NCI-H1092 (cell line): ENCODE measurements at places on chromosomes 12 and 14.

GRCh38 chr12:53336181-53336681, at the start of gene SP7:
SP7 (minus strand) TSS chr12:53336354; CDS start chr12:53335646, 708 bp downstream.
- DNase-seq, result no peak

DNA sequence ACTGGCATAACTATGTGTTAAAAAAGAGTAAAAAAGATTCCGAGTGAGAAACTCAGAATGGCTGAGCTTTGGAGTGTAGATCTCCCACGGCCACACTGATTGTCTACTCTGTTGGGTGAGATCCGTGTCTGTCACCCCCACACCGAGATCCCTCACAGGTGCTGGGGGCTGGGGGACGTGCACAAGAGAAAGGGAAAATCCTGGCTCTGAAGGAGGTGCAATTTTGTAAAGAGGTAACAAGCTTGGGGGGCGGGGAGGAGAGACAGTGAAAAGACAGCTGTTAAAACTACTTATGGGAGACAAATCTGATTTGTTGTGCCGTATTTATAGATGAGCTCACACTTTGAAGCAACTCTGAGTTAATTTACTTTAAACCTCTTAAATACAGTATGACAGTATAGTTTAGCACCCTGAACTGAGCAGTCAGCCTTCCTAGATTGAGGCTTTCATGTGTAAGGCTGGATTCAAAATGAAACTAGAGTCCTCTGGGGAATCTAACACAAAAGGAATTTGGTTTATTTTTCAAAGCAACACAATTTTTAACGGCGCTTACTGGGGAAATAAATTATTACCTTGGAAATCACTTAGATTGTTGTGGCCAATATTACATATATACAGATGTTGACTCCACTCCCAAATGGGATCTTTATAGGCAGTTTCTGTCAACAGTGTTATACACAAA, 167.4 kb upstream of the RGS6 start:
- no peak for DNase-seq

DNA sequence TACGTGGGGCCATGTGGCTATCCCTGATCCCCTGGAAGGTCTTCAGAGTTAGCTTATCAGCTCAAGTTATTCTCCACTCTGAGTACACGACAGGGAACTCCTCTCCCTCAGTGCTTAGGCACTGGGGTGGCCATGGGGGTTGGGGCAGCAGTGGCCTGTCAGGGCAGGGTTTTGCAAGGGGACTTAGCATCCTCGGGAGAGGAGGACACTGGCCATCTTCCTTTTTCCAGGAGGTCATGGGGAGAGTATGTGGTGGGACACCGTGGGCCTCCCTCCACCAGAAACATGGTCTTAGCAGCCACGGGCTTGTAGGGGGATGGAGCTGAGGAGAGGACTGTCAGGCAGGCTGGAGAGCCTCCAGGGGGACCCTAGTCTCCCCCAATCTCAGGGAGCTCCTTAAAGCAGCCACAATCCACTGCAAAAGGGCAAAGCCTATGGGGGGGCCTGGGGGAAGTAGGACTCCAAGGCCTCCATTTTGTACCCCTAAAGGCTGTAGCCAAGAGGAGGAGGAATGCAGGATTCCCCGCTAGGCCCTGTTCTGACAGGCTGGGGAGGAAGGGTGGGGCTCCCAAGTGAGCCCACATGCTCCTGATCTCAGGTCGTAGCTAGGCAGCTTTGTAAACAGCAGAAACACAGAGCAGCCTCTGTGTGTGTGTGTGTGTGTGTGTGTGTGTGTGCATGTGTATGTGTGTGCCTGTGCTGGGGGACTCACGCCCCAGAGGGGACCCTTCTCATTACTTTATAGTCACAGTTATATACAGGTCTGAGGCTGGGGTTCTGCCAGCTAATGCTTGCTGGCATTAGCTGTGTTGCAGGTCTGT, 36.6 kb downstream of the KRT80 start:
- no peak for DNase-seq

- DNase-seq, result no peak
Measured at GRCh38 chr12:27772328-27773049, 7.5 kb upstream of the KLHL42 start.

DNA sequence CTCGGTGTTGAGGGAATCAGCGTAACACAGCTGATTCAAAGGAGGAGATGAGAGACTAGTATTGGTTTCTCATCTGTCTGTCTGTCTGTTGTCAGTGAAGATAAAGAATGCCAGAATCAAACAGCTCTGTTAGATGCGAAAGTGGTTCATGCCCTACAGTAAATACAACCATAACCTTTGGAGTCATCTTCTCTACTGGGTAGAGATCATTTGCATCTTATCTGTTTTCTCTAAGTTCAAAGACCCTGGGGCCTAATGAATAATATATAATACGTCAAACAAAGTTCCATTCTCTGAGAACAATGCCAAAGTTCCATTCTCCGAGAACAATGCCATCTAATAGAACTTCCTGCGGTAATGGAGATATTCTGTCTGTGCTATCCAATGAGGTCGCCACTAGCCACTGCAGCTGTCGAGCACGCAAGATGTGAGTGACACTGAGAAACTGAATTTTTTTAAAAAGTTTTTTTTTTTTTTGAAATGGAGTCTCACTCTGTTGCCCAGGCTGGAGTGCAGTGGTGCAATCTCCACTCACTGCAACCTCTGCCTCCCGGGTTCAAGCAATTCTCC, 6.6 kb downstream of the IL31 start:
- DNase-seq, result no peak
